PC-9 (cell line): ENCODE measurements at places on chromosomes 7 and 10. TPM values are rescaled to one million over a fixed set of nuclear protein-coding genes. Genes with fewer than 3 reads are reported as not detected.
A peak's percentile ranks its signal among the peaks of the same experiment; 100 is the strongest.

OPN1SW gene
- total RNA-seq: not detected in 2 replicates

OPALIN gene
- total RNA-seq: not detected in 2 replicates

PLOD3 gene
- total RNA-seq: 93.2 and 105 TPM in 2 replicates

POLR2J gene
- total RNA-seq: 50.2 and 66.9 TPM in 2 replicates

STK31 gene
- 0.48 and 0.57 TPM in 2 replicates for total RNA-seq

TBRG4 gene
- 117 and 120 TPM in 2 replicates for total RNA-seq

COL17A1 gene
- 31.6 and 41.3 TPM in 2 replicates for total RNA-seq

TEX47 gene
- total RNA-seq: not detected in 2 replicates

SEM1 gene
- 108 and 131 TPM in 2 replicates for total RNA-seq

SEC31B gene
- total RNA-seq: 7.4 and 9.2 TPM in 2 replicates

UPK3BL2 gene
- total RNA-seq: 24.3 and 36.8 TPM in 2 replicates

GIMAP6 gene
- total RNA-seq: not detected in 2 replicates

STX1A gene
- 39.1 and 40.5 TPM in 2 replicates for total RNA-seq

NCF1 gene
- total RNA-seq: 0.38 and 0.41 TPM in 2 replicates

FAM25C gene
- total RNA-seq: not detected in 2 replicates

TNPO3 gene
- total RNA-seq: 56.6 and 59.2 TPM in 2 replicates

MRLN gene
- total RNA-seq: not detected in 2 replicates

GRCh38 chr7:159165352-159165751, 20.7 kb upstream of the VIPR2 start:
- H3K27me3 ChIP-seq: peaks cover 63% of the 10 kb centered on the region
- no peak overlapping the region for H3K27ac ChIP-seq
- H3K36me3 ChIP-seq: no peaks in the 10 kb centered on the region
- no peak overlapping the region for H3K4me3 ChIP-seq

DNA sequence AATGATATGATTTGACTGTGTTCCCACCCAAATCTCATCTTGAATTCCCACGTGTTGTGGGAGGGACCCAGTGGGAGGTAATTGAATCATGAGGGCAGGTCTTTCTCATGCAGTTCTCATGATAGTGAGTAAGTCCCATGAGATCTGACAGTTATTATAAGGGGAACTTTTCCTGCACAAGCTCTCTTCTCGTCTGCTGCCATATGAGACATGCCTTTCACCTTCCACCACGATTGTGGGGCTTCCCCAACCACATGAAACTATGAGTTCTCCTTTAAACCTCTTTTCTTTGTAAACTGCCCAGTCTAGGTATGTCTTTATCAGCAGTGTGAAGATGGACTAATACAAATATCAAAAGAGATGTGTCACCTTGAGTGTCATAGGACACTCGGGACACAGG, 502.7 kb upstream of the PODXL start:
- no peak overlapping the region for H3K27ac ChIP-seq
- H3K4me1 ChIP-seq: no peaks in the 10 kb centered on the region

- H3K4me3 ChIP-seq: no peak overlapping the region
- no peaks in the 10 kb centered on the region for H3K27me3 ChIP-seq
- H3K27ac ChIP-seq: no peak overlapping the region
- H3K4me1 ChIP-seq: no peaks in the 10 kb centered on the region
- no peaks in the 10 kb centered on the region for H3K36me3 ChIP-seq
- DNase-seq: no peak
These were observed 29.0 kb downstream of the GSTO2 start for GRCh38 chr10:104297697-104298660.

DNA sequence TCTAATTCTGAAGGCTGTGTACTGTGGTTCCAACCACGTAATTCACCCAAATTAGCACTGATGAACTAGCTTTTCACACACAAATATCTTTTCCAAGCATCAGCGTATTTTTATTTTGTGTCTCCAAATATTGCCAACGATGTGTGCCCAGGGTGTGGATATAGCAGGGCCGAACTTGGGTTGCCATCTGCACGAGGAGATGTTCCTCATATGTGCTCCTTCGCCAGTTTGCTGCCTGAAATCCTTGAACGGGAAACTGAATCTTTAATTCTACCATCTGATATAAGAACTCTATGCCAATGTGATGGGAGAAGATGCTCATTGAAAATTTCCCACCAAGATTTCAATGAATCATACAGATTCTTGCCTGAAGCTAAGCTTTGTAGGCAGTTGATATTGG, 121.5 kb upstream of the ZNF438 start:
- no peaks in the 10 kb centered on the region for H3K4me1 ChIP-seq
- H3K27me3 ChIP-seq: no peaks in the 10 kb centered on the region
- no peak overlapping the region for H3K4me3 ChIP-seq
- DNase-seq: no peak

GRCh38 chr7:105269397-105269796, 119.3 kb downstream of the SRPK2 start:
- peaks cover 35% of the 10 kb centered on the region for H3K4me1 ChIP-seq
- no peaks in the 10 kb centered on the region for H3K36me3 ChIP-seq
- H3K4me3 ChIP-seq: peak overlapping the region; percentile 59
- peak overlapping the region; percentile 76 for H3K27ac ChIP-seq
- no peaks in the 10 kb centered on the region for H3K27me3 ChIP-seq
- no peak for DNase-seq

- H3K4me3 ChIP-seq: no peak overlapping the region
- no peaks in the 10 kb centered on the region for H3K27me3 ChIP-seq
- H3K36me3 ChIP-seq: no peaks in the 10 kb centered on the region
- DNase-seq: no peak
- H3K27ac ChIP-seq: no peak overlapping the region
These were observed 98.3 kb downstream of the PTN start for GRCh38 chr7:137245186-137245585.

- H3K27ac ChIP-seq: no peak overlapping the region
- no peaks in the 10 kb centered on the region for H3K36me3 ChIP-seq
- H3K27me3 ChIP-seq: no peaks in the 10 kb centered on the region
- H3K4me1 ChIP-seq: no peaks in the 10 kb centered on the region
These were observed 74.8 kb downstream of the ZEB1 start for GRCh38 chr10:31393844-31394243.

- peaks cover 54% of the 10 kb centered on the region for H3K4me1 ChIP-seq
- 0 out of 2 replicates have a peak, but pooled peaks cover 9% of the 10 kb centered on the region for H3K36me3 ChIP-seq
- no peaks in the 10 kb centered on the region for H3K27me3 ChIP-seq
- peak overlapping the region; percentile 74 for H3K27ac ChIP-seq
These were observed 39.1 kb downstream of the VOPP1 start for GRCh38 chr7:55533050-55533728.

GRCh38 chr7:142799437-142799835, 28.7 kb downstream of the PRSS2 start:
- no peak overlapping the region for H3K4me3 ChIP-seq
- H3K27me3 ChIP-seq: no peaks in the 10 kb centered on the region
- H3K36me3 ChIP-seq: peaks cover 29% of the 10 kb centered on the region; the same call in 1 of the 2 replicates
- no peak overlapping the region for H3K27ac ChIP-seq
- peaks cover 37% of the 10 kb centered on the region for H3K4me1 ChIP-seq

GRCh38 chr10:55146032-55146431, 345.0 kb upstream of the PCDH15 start:
- DNase-seq: no peak
- H3K36me3 ChIP-seq: no peaks in the 10 kb centered on the region

DNA sequence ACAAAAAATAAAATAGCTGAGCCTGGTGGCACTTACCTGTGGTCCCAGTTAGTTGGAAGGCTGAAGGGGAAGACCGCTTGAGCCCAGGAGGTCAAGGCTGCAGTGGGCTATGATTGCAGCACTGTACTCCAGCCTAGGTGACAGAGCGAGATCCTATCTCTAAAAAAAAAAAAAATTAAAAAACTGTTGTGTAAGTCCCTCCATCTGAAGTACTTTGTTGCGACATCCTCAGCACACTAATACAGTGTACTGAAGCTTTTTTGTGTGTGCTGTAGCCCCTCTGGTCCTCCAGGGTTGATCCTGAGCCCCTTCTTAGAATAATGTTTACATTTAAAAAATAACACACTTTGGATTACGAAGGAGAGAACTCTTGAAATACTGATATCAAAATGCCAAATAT, 71.3 kb downstream of the PFKFB3 start:
- H3K27ac ChIP-seq: peak overlapping the region; percentile 89; the same call in 1 of the 2 replicates
- no peaks in the 10 kb centered on the region for H3K36me3 ChIP-seq
- peaks cover 24% of the 10 kb centered on the region for H3K4me1 ChIP-seq
- H3K27me3 ChIP-seq: no peaks in the 10 kb centered on the region
- no peak overlapping the region for H3K4me3 ChIP-seq
- no peak for DNase-seq

GRCh38 chr7:3193379-3194120, 107.5 kb upstream of the SDK1 start:
- H3K4me1 ChIP-seq: peaks cover 35% of the 10 kb centered on the region
- H3K36me3 ChIP-seq: no peaks in the 10 kb centered on the region

DNA sequence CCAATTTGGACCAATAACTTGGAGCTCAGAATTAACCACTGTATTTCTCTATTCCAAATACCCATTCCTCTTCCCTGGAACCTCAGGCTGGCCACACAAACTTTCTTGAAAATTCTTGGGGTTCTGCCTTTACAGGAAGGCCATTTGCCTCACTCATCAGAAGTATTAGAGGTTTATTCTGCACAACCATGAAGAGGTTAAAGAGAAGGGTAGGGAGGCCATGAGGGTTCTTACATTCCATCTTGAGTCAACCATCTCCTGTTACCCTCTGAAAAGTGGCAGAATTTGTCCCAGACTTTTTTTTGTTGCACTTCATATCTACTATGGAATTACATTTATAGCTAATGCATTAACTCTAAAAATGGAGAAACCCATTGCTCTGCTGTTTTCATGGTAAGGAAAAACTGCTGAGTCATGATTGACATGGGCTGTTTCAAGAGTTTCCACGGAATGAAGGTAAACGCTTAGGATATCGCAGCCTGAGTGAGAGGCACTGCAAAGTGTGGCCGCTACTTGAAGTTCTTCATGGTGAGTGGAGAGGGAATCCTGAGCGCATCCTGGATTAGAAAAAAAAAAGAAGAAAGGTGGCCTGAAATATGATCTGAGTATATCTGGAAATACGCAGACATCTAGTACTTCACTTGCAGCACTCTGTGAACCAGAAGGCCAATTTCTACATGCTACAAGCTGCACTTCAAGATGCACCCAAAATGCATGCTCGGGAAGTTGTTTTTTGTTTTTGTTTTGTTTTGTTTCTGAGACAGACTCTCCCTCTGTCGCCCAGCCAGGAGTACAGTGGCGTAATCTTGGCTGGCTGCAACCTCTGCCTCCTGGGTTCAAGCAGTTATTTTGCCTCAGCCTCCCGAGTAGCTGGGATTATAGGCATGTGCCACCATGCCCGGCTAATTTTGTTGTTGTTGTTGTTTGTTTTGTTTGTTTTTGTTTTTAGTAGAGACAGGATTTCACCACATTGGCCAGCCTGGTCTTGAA, 83.7 kb downstream of the KIAA1217 start:
- peaks cover 13% of the 10 kb centered on the region for H3K4me1 ChIP-seq
- peak overlapping the region; percentile 55 for H3K27ac ChIP-seq
- no peak overlapping the region for H3K4me3 ChIP-seq
- no peaks in the 10 kb centered on the region; the same call in 1 of the 2 replicates for H3K36me3 ChIP-seq
- no peaks in the 10 kb centered on the region for H3K27me3 ChIP-seq

DNA sequence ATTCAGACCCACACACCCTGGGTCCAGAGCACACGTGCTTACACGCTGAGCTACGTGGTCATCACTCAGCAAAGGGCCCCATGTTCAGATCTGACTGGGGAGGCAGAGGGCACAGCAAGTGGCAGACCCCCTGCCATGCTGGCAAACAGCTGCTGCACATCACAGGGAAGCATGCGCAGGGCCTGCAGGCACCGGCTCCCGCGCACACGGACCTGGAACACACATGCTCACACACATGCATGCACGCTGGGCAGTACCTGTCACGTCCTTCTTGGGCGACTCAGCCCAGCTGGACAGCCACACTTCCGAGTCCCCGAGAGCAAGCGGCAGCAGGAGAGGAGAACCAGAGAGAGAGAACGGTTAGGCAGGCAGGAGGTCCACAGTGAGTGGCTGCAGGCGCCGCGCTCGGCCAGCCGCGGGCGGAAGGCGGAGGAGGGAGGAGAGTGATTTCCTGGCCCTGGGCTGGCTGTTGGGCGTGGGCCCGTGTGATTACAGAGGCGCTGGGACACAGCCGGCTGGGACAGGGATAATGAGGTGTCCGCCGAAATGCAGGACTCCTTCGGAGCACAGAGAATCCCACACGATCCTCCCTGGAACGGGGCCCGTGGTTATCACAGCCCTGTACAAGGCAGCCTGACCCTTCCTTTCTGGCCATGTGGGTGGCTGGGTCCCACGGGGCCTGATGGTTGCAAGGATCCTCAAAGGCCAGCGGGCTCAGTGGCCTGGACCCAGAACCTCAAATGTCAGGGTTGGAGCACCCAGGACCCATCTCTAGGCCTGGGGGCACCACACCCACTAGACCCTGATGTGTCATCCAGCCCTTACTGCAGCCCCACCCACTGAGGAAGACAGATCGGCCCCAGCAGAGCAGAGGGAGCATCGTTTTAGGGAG, 175.1 kb downstream of the NEURL1 start:
- H3K27ac ChIP-seq: no peak overlapping the region
- no peak for DNase-seq
- H3K4me3 ChIP-seq: no peak overlapping the region
- H3K27me3 ChIP-seq: no peaks in the 10 kb centered on the region
- no peaks in the 10 kb centered on the region for H3K36me3 ChIP-seq

- H3K27ac ChIP-seq: no peak overlapping the region
- DNase-seq: no peak
- no peak overlapping the region for H3K4me3 ChIP-seq
- H3K4me1 ChIP-seq: no peaks in the 10 kb centered on the region
- H3K36me3 ChIP-seq: no peaks in the 10 kb centered on the region
These were observed 29.4 kb downstream of the CDH23 start for GRCh38 chr10:71426058-71426605.

DNA sequence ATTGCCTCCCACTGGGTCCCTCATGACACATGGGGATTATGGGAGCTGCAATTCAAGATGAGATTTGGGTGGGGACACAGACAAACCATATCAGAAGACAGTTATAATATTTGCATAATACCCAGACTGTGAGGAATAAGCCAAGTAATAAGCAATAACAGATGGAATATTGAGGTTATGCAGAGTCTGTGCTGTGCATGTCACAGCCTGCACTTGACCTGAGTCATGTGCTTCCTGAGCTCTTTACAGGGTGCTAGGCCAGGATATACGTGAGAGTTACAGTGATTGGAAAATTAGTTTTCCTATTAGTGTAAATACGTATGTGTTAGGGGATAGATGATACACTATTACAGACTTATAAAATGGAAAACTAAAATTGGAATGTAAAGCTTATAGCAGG, 288.7 kb downstream of the SDK1 start:
- no peak overlapping the region for H3K27ac ChIP-seq
- peaks cover 64% of the 10 kb centered on the region for H3K27me3 ChIP-seq
- H3K4me1 ChIP-seq: no peaks in the 10 kb centered on the region
- H3K36me3 ChIP-seq: no peaks in the 10 kb centered on the region
- DNase-seq: no peak
- no peak overlapping the region for H3K4me3 ChIP-seq

DNA sequence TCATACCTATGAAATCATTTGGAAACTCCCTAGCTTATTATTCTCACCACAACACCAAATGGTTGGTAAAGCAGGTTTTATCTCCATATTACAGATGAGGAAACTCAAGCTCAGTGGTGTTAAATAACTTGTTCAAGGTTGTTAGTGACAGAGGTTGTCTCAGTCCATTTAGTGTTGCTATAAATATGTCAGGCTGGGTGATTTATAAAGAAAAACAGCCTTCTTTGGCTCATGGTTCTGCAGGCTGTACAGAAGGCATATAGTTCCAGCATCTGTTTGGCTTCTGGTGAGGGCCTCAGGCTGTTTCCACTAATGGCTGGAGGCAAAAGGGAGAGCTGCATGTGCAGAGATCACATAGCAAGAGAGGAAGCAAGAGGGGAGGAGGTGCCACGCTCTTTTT, 96.6 kb downstream of the ZNF438 start:
- H3K4me3 ChIP-seq: no peak overlapping the region
- H3K36me3 ChIP-seq: no peaks in the 10 kb centered on the region
- no peak overlapping the region for H3K27ac ChIP-seq
- H3K4me1 ChIP-seq: no peaks in the 10 kb centered on the region
- no peaks in the 10 kb centered on the region for H3K27me3 ChIP-seq
- DNase-seq: no peak
